Smooth muscle cell of bladder (primary cell): ENCODE measurements at places on chromosomes 16 and 17. TPM values are rescaled to one million over a fixed set of nuclear protein-coding genes. Genes with fewer than 3 reads are reported as not detected.

GJD3 gene
- 1.8 and 2.0 TPM in 2 replicates for total RNA-seq

ATP1B2 gene
- total RNA-seq = not detected in 2 replicates

PRDM7 gene
- under 0.01 TPM in 1 of 2 replicates, not detected in the other for total RNA-seq

CLEC18A gene
- 0.37 TPM in 1 of 2 replicates, not detected in the other for total RNA-seq

SLC16A6 gene
- 0.18 and 1.00 TPM in 2 replicates for total RNA-seq

SULT1A4 gene
- total RNA-seq = 0.83 and 1.1 TPM in 2 replicates

AGRP gene
- not detected in 2 replicates for total RNA-seq
